Activated effector memory CD4-positive, alpha-beta T cell treated with Interleukin-2 at 50 U/mL for 16 hours (primary cell): ENCODE measurements at places on chromosomes 4 and X.
A peak's percentile ranks its signal among the peaks of the same experiment; 100 is the strongest.

- DNase-seq: no peak
Measured at GRCh38 chr4:66585767-66586166, 915.5 kb upstream of the EPHA5 start.

DNA sequence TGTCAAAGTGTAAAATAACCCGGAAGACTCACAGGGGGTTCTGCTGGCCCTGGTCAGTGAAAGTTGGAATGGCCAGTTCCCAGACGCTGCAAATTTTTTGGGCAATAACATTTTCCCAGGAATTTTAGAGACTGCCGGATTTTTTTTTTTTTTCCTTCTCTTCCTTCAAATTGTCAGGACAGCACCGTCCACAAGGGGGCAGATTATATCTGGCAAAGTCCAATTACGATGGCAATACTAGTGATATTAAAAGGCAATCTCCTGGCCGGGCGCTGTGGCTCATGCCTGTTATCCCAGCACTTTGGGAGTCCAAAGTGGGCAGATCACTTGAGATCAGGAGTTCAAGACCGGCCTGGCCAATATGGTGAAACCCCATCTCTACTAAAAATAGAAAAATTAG is 20.5 kb downstream of the SLC25A5 start:
- DNase-seq: no peak

DNA sequence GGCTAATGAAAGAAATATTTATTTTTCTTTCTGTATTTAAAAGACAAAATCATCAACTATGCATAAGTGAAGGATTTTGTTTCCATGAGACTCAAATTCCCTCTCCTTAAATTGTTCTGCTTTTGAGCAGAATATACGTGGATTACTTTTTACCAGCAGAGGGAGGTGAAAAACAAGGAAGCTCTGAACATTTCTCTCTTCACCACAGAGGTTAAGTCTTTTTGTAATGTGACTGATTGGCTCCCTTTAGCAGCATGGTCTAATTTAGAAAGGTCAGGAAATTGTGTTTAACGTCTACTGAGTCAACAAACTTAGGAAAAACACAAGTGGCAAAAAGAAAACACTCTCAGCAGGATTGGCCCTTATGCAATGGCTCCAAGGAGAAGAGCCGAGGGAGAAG is 55.1 kb upstream of the F9 start:
- no peak for DNase-seq

DNA sequence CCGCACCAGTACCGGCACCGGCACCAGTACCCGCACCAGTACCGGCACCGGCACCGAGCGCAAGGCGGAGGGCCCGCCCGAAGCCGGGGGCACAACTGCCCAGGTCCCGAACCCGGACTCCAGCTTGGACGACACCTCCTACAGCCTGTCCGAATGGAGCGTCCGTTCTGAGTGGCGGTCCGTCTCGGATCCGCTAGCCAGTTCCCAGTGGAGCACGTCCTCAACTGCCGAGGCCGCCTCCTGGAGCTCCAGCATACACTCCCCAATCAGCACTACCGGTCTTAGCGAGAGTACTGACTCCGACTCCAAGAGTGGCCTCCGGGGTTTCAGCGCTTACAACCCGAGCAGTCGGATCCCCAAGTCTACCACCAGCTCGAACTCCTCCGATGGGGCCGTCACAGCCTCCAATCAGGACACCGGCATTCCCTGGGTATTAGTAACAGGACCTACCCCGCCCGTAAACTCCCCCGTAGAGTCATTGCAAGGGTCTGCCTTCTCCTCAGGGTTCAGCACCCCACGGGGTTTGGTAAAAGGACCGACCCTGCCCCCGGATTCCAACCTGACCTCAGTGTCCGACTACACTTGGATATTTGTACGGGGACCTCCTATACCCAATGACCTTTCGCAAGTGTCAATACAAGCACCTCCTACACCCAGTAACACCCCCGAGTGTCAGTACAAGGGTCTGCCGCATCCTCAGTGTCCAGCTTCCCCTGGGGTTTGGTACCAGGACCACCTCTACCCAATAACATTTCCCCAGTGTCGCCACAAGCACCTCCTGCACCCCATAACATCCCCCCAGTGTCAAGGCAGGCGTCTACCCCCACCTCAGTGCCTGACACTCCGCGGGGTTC is 721 bp upstream of the MAOA start:
- peak; percentile 9 for DNase-seq

- no peak for DNase-seq
Measured at GRCh38 chrX:41145920-41146608, 60.8 kb downstream of the USP9X start.

- no peak for DNase-seq
Measured at GRCh38 chr4:588351-588849, 12.3 kb upstream of the TMEM271 start.

GRCh38 chr4:55819634-55820033 is at the start of gene EXOC1L:
Gene EXOC1L (plus strand): TSS chr4:55819790. CDS start chr4:55820027, 237 bp downstream.
- no peak for DNase-seq

DNA sequence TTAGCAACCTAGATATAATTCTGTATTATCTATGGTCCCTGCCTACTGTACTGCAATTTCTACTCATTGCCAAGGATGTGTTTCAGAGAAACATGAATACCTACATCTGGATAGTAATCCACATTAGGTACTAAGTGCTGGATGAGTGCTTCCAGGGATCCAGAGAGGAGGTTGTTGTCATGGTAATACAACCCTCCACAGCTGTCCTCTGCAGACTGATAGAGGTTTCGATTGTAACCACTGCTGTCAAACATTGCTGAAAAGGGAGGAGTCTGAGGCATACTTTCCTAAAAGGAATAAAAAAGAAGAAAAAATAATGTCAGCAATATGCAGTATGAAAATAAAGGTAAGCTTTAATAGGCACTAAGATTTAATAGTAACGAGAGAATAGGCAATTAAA is 12.5 kb downstream of the RASGEF1B start:
- no peak for DNase-seq

GRCh38 chr4:142933207-142933606 is 87.1 kb upstream of the INPP4B start:
- DNase-seq: no peak

GRCh38 chr4:150501983-150502382 is 80.0 kb upstream of the MAB21L2 start:
- no peak for DNase-seq

GRCh38 chr4:189033801-189034347 is 894.6 kb downstream of the TRIML1 start:
- no peak for DNase-seq

DNA sequence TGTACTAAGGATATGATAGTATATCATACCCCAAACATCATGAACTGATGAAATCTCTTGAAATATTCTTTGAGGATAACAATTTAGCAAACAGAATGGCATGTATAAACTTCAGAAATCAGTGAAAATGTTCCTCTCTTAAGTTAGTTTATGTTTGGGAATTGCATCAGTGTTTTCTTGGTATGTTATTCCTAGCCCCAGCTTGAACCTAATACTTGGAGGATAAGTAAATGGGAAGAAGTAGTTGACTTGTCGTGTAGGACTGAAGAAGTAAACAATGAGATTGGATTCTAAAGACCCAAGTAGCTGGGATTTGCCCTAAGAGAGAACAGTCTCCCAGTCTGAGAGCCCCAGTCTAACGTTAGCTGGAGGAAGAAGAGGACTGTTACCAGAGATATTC is 355.7 kb downstream of the GALNTL6 start:
- no peak for DNase-seq

DNA sequence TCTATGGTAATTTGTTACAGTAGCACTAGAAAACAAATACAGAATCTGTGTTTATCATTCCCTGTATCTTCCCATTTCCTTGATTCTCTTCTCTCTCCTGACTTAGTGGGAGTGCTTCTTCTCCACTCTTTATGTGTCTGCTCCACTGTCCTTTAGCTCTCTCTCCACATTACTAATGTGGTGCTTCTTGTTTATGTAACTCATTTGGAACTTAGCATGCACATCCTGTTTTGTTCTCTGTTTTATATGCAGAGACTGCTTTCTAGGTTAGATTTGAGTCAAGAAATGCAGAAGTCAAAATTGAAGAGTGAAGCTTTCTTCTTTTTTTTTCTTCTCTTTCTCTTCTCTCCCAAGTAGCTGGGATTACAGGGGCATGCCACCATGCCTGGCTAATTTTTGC is 25.9 kb downstream of the ADH1A start:
- DNase-seq: no peak

- DNase-seq: no peak
Measured at GRCh38 chrX:108028854-108029253, 16.0 kb upstream of the VSIG1 start.

GRCh38 chr4:74874753-74875367 is 58.1 kb upstream of the PARM1 start:
- DNase-seq: no peak

DNA sequence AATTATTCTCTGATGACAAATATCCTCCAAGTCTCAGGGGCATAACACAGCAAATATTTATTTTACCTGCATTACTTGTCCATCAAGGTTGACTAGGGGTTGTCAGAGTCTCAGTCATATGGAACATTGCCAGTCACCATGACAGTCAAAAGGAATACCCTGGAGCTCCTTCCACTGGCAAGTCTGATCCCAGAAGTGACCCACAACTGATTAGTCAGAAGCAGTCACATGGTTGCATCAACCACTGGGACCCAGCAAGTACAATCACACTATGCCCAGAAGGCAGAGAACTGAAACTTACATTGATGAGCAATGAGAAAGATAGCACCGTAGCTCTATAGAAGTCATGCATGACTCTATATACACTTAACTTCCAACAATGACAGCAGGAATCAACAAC is 41.9 kb upstream of the SOD3 start:
- DNase-seq: no peak

DNA sequence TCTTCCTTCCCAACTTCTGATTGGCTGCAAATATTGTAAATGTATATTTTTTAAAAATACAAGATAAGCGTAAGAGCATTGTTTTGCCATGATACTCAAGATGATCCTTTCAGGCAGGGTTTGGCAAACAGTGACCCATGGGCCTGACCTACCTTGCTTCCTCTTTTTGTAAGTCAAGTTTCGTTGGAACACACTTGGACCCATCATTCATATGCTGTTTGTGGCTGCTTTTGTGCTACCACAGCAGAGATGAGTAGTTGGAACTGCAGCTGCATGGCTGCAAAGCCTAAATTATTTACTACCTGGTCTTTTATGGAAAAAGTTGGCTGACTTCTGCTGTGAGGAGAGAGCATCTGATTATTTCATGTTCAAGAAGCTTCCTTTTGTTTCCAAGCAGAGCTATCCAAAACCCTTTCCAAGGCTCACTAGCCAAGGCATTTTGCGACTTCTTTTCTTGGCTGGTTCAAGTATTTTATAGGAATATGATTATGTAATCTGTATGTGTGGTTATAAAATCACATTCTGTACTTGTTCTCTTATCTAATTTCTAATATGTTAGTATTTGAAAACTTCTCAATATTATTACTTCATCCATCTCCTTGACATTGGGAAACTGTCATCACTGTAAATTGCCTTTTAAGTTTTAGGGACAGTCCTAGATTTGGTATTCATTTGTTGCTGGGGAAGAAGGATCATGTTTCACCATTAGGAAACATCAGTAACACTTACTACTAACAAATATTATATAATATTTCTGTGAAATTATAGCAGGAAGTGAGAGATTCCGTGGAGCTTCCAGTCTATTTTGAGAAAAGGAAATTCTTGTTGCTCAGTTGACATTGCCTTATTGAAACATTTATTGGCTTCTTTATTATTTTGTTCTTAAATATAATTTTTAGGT is 109.2 kb downstream of the ARHGAP10 start:
- no peak for DNase-seq

DNA sequence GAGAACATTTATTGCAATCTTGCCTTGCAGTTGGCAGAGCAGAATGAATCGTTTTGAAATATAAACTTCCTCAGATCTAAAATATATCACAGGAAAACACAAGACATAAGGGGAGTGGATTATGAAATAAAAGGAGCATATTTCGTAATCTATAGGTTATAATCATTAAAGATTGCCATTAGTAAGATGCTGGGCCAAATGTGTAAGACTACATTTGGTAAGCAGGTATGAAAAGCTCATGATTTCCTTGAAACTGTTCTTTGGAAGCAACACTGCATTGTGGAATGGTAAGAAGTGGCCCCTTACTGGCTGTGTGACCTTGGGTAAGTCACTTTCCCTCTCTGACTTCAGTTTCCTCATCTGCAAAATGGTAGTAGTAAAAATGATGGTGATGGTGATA is 68.3 kb downstream of the AFF2 start:
- DNase-seq: no peak

DNA sequence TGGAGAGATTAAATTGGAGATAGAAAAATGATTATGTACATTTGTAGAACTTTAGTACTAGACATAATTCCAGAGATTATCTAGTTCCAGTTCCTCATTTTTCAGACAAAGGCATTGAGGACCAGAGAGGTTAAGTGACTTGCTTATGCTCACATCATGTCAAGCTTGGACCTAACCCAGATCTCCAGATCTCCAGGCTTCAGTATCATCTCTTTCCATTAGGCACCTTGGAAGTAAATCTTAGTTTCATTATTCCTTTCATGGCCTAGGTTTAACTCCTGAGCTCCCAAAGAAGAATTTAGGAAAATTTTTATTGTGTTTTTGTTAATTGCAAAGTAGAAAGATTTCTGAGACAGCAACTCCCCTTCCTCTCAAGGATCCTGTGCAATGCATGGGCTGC is 148.8 kb downstream of the GATB start:
- DNase-seq: no peak

DNA sequence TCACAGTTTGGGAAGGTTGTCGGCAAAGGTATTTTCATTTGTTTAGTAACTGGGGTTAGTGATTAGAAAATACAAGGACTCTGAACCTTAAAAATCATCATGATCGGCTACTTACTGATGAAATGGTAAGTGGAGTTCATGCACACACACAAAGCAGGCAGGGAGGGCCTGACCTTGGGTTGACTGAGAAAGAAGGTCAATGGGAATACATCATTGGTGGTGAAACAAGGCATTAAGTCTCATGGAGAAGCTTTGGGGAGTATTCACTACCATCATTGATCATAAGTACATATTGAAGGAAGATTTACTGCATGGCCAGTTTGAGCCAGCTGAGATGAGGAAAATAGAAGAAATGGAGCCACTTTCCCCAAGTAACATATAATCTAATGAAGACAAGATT is 74.4 kb downstream of the LUZP4 start:
- DNase-seq: no peak

DNA sequence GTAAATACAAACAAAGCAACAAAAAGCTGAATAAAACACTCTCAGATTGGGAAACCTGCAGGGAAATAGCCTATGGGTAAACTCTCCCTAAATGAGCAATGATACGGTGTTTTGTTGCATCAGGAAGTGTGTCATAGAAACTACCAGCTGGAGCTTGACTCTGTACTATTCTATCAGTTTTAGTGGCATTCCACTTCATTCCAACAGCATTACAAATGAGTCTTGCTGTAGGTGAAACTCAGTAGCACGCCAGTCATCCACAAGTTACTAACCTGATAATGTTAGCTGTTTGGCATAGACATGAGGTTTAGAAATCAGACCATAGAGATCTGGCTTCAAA is 24.9 kb downstream of the FGFBP1 start:
- DNase-seq: no peak
